ENCODE measurements at places on chromosomes 1 and 21.

- DNase-seq, result peak; percentile 97
Observed at GRCh38 chr1:26275580-26276431, 4.1 kb upstream of the SH3BGRL3 start.

- no peak for DNase-seq
Observed at GRCh38 chr1:185334182-185334581, 17.1 kb upstream of the IVNS1ABP start.

- DNase-seq, result no peak
Observed at GRCh38 chr1:160222546-160222945, 17.4 kb downstream of the PEA15 start.

GRCh38 chr1:241808265-241808664, 39.7 kb upstream of the EXO1 start:
- DNase-seq, result no peak

GRCh38 chr1:153231363-153231762, 14.0 kb downstream of the PRR9 start:
- no peak for DNase-seq

GRCh38 chr1:93615582-93616150, 66.0 kb downstream of the BCAR3 start:
- peak; percentile 92 for DNase-seq
